ENCODE measurements at places on chromosomes 7 and 10.

DNA sequence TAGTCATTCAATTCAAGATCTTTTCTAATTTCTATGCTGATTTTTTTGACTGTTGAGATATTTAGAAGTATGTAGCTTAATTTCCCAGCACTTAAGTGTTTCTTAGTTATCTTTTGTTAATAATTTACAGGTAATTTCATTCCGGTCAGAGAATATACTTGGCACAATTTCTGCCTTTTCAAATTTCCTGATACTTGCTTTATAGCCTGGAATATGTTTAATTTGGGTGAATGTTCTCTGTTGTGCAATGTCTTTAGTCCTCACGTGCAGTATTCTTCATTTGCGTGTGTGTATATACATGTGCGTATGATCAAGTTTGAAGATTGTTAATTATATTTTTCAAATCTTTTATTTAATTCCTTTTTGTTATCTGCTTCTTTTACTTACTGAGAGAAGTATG lies 989.3 kb downstream of the LRMDA start:
- DNase-seq, result no peak

DNA sequence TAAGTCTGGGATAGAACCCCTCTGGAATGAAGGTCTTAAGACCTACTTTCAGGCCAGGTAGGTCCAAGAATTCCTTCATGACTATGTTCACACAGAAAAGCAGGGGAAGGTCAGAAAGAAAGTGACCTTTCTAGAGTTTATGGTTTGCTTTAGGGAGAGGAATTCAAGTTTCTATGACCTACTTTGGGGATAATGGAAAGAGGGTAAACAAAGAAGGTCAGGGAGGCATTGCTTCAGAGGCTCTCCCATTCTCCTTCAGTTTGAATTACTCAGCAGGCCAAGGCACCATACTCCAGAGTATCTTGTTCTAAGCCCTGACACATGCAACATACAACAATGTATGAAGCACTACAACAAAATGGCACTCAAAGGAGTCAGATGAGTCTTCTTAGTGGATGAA lies 11.5 kb upstream of the MACC1 start:
- DNase-seq, result no peak

GRCh38 chr7:38154278-38154677 lies 23.8 kb upstream of the STARD3NL start:
- no peak for DNase-seq

DNA sequence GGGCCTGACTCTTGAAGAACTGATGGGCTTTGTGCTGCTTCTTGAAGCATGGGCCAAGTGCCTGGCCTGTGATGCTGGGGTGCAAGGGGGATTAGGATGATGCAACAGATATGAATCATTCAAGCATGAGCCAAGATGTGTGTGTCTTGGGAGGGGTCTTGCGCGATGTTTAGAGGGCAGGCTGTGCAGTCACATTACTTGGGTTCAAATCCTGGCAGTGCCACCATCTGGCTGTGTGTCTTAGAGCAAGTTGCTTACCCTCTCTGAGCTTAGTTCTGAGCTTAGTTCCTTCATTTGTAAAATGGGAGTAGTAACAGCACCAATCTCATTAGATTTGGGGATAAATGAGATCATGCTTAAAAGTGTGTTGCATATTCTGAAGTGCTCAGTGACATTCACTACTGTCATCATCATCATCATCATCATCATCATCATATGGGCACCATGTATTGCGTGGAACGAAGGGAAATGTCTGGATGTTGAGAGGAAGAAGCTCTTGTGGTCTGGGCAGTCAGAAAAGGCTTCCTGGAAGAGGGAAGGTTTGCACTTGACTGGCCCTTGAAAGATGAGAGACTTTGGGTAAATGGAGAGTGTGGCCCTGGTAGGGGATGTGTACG lies 9.3 kb downstream of the UNC5B start:
- no peak for DNase-seq

- DNase-seq, result no peak
Measured at GRCh38 chr10:73589563-73590126, 1.5 kb downstream of the USP54 start.

DNA sequence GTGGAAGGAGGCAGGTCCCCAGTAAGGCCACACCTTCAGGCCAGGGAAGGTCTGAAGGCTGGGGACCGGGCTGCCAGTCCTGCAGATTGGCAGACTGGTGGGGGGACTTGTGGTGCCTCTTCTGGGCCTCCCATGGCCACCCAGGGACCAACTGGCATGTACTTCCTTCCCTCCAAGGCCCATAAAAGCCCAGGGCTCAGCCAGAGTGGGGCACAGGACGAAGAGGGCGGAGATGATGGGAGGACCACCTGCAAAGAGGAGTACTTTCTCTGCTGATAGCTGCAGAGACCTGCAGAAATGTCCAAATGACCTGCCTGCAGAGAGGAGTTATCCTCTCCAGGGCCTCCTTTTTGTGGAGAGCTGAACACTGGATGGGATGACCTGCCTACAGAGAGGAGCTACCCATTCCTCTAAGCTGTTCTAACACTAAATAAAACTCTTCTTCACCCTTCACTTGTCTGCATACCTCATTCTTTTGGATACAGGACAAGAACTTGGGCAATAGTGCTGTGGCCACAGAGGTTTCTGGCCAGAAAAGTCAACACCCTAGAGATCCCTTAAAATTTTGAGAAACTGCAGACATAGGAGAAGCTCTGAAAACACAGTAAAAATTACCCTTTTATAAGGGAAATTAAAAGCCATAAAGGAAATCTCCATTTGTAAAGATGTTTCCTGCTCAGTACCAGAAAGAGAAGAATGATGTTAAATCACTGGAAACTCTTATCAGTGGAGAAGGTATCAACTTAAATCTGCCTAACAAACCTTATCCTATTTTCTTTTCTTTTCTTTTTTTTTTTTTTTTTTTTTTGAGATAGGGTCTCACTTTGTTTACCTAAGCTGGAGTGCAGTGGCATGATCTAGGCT lies 20.7 kb upstream of the PRF1 start:
- DNase-seq, result no peak

- DNase-seq, result peak; percentile 27
Measured at GRCh38 chr7:102468478-102469350, 3.9 kb downstream of the LRWD1 start.

GRCh38 chr7:94127026-94127425 lies 122.9 kb upstream of the BET1 start:
- no peak for DNase-seq

DNA sequence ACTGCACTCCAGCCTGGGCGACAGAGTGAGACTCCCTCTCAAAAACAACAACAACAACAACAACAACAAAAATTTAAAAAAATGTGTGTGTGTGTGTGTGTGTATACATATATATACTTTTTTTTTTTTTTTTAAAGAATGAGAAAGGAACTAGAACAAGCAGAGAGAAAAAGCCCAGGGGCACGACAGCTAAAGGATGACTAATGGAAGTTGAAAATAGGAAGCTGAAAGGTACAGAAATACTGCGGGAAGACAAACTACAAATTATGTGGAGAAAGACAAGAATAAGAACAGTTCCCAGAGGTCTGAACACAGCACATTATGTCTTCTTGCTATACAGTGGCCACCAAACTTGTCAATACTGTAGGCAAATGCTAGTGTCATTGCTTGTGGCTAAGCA lies 141.9 kb upstream of the PRSS1 start:
- no peak for DNase-seq

DNA sequence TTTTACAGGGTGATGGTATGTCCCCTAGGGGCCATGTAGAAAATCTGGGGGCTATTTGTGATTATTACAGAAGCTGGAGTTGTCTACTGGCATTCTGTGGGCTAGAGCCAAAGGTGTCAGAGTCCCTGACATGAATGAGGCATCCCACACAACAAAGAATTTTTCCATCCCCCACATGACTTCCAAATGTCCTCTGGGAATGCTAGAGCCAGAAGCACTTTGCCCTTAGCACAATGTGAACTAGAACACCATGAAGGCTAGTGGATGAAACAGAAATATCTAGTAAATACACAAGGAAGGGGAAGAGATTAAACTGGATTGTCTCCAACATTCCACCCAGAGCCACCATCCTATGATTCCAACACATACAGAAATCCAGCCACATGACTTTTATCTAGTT lies 46.9 kb downstream of the FAM13C start:
- DNase-seq, result no peak

- DNase-seq, result no peak
Measured at GRCh38 chr10:17665747-17666146, 21.8 kb downstream of the STAM start.

DNA sequence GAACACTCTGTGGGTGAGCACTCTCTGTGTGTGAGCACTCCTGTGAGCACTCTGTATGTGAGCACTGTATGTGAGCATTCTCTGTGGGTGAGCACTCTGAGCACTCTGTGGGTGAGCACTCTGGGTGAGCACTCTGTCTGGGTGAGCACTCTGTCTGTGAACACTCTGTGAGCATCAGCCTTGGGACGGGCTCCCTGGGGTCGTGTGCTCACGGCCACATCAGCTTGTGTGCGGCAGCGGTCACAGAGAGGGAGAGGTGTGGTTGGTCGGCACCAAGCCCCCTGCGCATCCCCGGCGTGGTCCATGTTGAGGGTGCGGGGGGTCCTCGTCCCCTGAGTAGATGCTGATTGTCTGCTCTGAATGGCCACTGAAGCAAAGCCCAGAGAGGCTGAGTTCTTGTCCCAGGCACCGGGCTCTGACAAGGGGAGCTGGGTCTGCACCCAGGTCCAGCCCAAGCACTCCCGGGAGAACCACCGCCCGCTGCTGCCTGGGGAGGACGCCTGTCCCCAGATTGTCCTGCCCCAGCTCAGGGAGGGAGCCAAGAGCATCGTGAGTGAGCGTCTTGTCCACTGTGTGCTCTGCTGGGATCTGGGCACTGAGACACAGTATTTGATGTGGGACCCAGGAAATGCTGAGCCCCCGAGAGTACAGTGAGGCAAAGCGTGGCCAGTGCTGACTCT lies 143.7 kb downstream of the DNAJB6 start:
- no peak for DNase-seq

DNA sequence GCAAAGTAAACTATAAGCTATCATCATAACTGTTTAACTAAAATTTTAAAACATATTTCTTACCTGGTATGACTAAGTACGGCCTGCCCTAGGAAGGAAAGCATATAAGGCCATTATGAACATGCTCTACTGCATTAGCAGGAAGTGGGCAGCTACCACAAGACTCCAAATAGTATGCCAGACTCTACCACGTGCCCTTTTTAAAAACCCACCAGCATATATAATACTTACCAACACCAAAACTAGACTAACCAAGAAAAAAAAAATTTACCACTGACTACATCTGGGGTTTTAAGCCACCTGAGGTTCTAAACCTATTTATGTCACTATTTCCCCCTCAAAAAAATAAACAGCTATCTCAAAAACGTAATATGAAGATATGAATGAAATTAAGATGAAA lies 30.1 kb downstream of the NUDCD3 start:
- peak; percentile 57 for DNase-seq

DNA sequence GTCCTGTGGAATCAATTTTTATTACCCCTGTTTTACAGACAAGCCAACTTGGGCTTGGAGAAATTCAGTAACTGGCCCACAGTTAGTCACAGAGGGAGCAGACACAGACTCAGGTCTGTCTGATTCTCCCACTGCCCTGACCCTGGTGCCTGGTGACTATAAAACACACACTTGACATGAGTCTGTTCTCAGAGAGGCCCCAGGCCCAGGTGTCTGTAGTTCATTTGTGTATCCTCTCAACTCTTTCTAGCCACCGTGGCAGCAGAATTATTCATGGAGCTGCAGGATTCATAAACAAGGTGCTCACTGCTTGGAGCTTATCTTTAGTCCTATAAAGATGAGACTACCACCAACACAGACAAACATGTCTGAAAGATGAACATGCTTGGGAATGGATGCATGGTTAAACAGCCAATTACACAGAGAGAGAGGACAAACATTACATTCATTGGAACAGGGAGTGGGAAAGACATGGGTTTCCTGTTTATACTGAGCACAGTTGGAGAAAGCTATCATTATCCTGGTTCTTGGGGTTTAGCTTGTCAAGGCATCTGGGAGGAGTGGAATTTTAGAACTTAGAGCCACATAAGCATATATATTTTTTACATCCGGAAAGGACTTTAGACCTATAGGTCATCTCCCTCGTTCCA lies 79.1 kb upstream of the PDCD4 start:
- DNase-seq, result no peak

GRCh38 chr7:133705596-133705995 lies 421.5 kb upstream of the LRGUK start:
- no peak for DNase-seq

DNA sequence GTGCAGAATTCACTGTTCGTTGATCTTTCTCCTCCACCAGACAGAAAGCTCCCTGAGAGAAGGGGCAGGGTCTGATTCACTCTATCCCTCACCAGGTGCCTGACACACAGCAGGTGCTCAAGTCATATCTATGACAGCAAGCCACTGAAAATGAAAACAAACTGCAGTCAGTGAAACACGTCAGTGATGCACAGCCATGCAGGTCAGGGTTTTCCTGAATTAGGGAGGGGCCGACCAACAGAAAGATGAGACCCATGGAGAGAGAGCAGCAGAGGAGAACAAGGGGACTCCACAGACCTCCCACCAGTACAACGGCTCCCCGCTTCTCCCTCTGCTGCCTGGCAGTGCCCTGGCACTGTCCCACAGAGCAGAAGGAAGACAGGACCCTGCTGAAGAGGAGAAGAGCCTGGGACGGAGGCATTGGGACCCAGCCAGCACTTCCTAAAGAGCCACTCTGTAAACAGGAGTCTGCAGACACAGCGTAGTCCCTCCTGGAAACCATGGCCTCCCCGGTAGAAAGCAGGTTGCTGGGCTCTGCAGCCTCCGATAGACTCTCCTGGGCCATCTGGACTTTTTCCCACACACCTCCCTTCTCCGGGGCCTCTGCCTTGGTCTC lies 50.3 kb downstream of the FAM53B start:
- DNase-seq, result no peak

- no peak for DNase-seq
Measured at GRCh38 chr7:73719806-73720169, 319 bp upstream of the STX1A start.

GRCh38 chr7:94245500-94245899 lies 149.2 kb upstream of the COL1A2 start:
- DNase-seq, result no peak

DNA sequence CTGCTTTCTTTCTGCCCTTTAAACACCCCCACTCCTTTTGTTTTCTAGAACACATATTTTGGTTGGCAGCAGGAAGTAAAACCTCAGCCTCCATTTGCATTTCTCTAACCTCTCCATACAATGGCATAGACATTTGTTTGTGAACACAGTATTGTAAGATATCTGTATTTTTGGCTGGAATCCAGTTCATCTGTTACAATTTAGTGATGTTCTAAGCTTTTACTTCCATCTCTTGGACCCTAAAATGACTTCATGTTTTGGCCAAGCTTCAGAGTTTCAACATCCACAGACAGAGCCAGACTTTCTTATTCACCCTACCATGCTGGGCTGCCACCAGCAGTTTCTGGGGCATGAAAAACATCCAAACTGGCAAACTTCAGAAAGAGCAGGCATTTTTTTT lies 21.1 kb upstream of the AUTS2 start:
- no peak for DNase-seq

Data from GM13977 (cell line).